CD4-positive, alpha-beta T cell treated with Interleukin-17A for 4 hours (primary cell): ENCODE measurements at places on chromosomes 6 and 20.

DNA sequence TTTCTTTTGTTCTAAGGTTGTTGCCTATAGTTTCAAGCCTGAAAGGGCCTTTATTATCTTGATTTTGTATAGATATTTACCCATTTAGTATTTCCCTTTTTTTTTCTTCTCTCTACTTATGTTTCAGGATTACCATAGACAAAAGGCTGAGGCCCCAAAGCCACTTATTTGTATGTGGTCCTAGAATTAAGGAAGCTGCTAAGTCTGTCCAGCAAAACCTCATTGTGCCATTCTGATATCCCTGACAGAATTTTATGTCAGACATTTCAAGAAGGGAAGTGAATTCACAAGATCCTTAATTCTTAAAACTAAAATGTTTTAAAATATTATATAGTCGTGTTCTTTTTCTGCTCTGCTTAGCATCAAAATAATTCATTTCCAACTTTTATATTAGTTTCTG is 6.9 kb downstream of the HAO1 start:
- DNase-seq = no peak

- no peak for DNase-seq
Observed at GRCh38 chr6:4948781-4949450, 54.9 kb downstream of the RPP40 start.

DNA sequence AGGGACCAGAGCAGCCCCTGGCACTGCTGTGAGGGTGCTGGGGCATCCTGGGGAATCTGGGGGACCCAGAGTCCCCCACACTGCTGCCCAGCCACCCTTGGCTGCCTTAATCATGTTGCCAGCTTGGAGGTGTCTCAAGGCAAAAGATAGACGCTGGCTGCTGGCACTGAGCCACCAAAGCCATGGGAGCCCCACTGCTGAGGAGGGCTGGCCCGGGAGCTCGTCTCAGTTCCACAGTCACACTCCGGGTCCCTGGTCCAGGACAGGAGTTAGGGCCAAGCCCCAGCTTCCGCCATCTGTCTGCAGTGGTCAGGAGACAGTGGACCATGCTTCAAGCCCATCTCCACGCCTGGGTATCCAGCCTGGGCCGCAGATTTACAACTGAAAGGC is 41.0 kb upstream of the HMGA1 start:
- no peak for DNase-seq

GRCh38 chr6:4589295-4589694 is 186.9 kb upstream of the CDYL start:
- DNase-seq = no peak

- DNase-seq = no peak
Observed at GRCh38 chr20:32385541-32385940, 27.4 kb downstream of the ASXL1 start.

GRCh38 chr6:89559487-89559886 is 79.1 kb downstream of the LYRM2 start:
- no peak for DNase-seq

- no peak for DNase-seq
Observed at GRCh38 chr20:40470445-40471260, 218.4 kb downstream of the MAFB start.

DNA sequence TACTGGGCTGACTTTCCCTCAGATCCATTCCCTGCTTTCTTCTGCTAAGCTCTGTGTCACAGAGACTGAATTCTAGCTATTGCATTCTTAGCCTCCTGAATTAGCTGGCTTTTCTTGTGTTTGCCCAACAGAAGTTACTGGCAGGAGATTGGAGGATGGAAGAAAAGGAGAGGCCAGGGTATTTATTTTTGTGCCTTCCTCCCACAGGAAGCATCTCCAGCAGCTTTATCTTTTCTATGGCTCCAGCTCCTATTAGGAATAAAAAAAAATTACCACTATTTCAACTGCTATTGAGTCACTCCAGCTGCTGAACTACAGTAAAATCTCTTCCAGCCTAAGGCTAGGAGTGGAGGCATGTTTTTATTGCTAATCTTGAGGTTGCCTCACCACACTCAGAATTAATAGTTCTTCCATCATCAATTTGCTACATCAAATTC is 492.4 kb downstream of the RFPL4B start:
- no peak for DNase-seq

DNA sequence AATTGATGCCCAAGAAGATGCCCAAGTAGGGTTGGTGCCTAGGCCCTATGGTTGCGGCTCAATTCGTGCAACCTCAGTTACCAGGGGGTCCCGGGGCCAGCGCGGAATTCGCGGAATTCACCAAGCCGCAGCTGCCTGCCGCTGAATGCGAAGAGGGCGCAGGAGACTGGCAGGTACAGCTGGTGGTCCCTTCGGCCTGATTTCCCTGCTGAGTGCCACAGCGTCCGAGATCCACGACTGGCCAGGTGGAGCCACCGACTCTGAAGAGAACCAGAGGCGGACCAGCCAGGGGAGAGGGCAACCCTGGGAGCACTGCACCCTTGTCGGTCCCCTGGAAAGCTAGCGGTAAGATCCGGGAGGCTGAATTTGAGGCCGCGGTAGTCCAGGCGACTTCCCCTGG is 6.8 kb upstream of the TFAP2D start:
- DNase-seq = no peak

GRCh38 chr6:43093436-43094289 is 17.5 kb downstream of the PTK7 start:
- no peak for DNase-seq

DNA sequence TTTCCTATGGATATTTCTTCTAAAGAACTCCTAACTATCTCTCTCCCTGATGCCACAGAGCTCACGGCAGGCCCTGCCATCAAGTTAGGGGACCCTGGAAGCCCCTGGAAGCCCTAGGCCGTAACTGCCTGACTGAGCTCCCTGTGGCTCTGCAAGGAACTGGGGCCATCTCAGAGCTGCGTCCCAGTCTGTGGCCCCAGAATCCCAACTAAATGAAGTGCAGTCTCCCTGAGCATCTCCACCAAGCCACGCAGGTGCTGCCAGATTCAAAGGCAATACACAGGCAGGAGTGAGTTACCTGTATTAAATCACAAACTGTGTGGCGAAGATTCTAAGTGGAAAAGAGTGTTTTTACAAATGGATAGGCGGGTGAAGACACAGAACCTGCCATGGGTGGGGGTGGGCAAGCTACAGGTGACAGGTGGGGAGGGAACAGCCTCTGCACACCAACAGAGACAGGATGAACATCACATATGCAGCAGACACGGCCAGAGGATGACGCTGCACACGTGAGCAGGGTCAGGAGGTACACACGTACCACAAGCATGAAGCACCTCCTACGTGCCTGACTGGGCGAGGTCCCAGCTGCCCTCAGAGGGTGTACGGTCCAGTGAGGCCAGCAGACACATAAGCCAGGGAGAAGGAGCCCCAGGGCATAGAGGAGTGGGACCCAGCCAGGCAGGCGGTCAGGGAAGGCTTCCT is 358.5 kb downstream of the ZFAND3 start:
- DNase-seq = no peak

DNA sequence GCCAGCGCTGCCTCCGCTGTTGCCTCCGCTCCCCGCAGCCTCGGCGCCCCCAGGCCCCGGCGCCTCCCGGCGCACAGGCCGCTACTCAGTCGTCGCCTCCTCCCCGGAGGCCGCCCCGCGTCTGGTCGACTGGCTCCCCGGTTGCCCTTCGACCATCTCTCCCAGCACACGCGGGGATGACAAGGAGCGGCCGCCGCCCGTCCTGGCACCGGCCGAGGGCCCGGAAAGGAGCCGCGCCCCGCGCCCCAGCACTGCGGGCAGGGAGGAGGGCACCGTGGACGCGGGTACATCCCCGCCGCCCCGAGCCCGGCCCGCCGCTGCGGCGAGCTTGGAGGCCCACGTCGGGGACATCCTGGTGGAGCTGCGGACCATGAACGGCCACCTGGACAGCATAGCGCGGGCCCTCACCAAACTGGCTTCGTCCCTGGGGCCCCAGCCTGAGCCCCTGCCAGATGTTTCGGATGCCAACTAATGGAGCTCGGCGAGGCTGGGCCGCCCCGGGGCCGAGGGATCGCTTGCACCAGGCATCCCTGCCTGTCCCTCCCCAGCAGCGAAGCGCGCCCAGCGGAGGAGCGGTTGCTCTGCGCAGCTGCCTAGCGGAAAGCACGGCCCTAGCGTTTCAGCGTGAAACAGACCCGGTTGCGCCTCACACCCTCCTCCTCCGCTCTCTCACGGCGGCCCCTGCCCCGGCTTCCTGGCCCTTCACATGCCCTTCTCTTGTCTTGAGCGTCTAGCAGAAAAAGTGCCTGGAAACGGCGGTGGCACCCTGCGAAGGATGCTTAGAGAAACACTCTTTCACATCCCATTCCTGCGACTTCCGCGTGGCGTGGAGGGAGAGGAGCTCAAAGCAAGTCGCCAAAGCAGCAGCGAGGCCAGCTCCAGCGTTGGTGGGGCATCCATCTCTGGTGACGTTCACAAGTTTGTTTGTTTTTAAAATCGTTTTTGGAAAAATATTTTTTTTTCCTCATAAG is 285.8 kb upstream of the SUPT3H start:
- DNase-seq = peak; percentile 67

DNA sequence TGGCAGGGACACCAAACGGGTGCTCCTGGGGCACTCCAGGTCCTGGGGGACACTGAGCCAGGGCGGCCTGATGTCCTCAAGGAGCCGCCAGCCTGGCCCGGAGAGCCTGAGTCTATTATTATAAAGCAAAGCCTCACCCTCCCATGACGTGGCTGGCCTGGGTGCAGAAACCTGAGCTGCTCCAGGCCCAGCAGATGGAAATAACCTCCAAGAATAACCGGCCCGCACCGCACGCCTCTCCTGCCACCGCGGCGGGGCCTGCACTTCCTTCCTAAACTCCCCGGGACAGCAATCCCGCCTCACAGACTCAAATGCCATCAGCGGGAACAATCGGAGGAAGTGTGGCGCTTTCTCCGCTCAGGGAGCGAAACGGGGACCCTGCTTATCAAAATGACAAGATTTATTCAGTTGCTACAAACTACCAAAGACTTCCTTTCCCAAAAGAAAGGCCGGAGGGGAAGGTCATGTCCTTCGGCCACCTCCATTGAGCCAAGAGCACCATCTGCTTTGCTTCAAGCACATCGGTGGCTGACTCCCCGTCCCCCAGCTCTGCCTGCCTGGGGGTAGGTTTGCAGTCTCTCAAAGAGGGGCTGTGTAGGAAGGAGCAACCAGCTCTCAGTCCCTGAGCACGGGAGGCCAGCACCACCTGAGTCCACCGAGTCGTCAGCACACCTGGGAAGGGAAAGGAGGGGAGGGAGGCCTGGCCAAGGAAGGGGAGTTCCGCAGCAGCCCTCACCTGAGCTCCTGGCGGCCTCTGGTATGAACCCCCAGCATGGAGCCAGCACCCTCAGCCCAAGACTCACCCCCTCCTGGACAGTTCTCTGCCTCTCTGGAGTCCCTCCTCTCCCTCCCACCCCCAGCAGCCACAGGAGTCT is 78.6 kb upstream of the QKI start:
- DNase-seq = no peak

GRCh38 chr20:1377984-1378734 is 14.7 kb downstream of the FKBP1A start:
- no peak for DNase-seq

DNA sequence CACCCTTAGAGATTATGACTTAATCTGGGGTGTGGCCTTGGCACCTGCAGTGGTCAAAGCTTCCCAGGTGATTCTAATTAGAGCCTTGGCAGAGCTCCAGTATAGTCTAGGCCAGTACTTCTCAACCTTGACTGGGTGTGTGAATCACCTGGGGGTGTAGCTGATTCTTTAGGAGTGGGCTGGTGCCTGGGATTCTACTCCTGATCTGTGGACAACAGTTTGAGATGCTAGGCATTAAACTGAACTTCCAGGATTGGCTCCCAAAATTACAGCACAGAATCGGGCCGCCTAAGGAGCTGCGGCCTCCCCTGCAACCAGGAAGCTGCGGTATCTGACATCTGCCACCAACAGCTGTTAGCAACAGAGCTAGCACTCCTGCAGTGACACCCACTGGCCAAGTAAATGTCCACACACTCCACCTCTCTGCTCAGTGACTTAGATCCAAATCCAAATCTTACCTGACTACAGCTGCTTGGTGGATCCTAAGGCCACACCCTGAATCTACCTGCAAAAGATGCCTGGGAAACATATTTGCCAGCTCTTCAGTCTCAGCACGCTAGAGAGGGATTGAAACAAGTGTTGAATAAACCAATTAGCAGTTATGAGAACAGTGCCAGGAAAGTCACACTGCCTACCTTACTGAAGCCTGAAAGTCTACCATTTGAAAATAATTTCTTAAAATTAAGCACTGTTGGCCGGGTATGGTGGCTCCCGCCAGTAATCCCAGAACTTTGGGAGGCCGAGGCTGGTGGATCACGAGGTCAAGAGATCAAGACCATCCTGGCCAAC is 126.7 kb downstream of the UNC5CL start:
- peak; percentile 10 for DNase-seq

GRCh38 chr20:61123751-61124368 is 128.2 kb upstream of the CDH4 start:
- DNase-seq = no peak

DNA sequence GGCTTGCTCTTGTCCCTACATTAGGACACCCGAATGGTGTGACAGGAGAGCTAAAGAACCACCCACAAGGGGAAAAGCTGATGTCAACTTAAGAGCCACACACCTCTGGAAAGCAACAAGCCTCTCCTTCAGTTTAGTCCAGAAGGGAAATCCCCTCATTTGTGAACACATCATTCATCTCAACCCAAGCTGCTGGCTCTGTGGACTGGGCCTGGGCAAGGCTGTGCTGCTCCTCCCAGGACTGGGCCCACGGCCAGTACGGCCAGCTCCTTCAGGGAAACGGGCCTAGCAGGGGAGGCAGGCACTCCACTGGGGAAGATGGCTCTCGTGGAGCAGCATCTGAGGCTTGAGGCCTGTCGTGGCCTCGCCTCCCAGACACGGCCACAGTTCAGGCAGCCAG is 12.8 kb upstream of the SLC4A11 start:
- no peak for DNase-seq

GRCh38 chr6:135586844-135587243 is 89.3 kb upstream of the AHI1 start:
- no peak for DNase-seq

DNA sequence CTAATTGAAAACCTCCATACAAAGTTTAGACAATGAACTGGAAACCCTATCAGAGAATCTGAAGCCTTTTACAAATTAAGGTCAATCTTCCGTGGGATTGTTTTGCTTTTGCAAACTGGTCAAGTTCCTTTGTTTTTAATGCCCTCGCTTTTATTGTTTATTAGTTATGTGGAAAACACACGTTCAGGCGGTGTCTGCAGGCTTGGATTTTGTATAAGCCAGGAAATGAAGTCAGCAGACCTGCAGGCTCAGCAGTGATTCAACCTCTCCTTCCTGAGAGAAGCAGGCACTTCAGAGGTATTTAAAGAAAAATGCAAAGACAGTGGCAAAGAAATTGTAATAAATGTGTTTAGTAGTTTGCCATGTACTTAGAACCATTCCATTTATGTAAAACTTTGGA is 103.4 kb upstream of the PDE10A start:
- DNase-seq = no peak

DNA sequence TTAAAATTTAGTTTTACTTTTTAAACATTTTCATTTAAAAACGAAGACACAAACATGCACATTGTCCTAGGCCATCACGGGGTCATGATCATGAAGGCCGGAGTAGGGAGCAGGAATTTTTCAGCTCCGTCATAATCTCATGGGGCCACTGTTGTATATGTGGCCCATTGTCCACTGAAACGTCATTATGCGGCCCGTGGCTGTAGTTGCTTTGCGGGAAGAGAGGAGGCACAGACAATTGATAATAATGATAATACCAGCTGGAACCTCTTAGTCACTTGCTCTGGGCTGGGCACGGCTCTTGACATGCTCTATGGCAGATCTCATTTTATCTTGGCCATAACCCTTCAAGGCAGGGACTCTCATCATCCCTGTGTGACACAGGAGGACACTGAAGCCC is 56.5 kb upstream of the FNDC1 start:
- DNase-seq = no peak

GRCh38 chr6:7154341-7155139 is 46.8 kb downstream of the RREB1 start:
- DNase-seq = no peak
